ENCODE measurements at places on chromosomes 16 and 17.

GRCh38 chr17:67588326-67588725, 129.4 kb upstream of the NOL11 start:
- DNase-seq, result no peak

DNA sequence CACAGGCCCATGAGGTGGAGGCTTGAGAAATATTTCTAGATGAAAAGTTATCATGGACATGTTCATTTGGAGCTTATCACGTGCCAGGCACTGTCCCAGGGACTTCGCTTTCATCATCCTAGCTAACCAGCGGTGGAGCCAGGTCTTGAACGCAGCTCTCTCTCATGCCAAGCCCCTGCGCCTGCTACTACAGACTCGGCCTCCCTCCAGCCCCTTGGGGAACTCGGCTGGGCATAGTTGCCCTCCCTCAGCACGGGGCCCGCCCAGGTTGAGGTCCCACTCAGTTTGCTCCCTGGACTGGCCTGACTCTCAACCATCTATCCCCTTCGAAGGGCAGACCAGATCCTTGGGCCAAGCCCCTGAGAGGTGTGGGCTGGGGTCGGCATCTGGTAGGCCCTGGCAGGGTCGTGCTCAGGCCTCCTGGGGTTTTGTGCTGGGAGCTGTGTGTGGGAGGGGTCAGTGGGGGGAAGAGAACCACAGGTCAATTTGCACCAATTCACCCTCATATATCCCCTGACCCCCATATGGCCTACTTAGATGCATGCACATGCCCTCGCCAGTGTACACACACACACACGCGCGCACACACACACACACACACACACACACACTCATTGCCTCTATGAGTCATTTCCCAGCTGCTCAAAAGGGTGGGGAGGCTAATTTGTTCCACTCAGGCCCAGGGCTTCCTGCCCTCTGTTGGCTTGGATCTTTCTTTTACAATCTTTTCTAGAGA, 12.1 kb upstream of the SCN4A start:
- no peak for DNase-seq

GRCh38 chr17:1736348-1737281, 6.1 kb upstream of the SERPINF2 start:
- DNase-seq, result peak; percentile 60

DNA sequence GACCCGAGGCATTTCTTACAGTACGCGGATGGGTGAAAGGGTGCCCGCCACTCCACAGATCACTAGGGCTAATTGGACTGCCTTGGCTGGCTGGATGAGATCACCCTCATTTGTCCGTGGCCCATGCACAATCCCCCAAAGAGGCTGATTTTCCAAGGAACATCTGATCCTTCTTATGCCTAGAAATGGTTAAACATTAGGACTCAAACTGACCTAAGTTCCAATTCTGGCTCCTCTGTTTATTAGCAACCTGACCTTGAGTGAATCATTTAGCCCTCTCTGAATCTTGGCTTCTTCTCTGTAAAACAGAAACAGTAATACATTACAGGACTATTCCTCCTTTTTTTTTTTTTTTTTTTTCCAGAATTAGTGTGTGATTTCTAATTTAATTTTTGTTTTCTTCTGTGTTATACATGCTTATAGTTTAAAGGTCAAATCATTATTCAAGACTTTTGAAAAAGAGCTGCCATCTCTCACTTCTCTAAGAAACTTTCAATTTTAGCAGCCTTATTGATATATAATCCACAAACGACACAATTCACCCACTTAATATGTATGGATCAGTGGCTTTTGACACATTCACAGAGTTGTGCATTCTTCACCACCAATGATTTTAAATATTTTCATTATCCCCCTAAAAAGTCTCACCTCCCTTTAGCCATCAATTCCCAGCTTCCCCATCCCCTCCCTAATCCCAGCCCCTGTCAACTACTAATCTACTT, 45.4 kb upstream of the TMEM132E start:
- no peak for DNase-seq

GRCh38 chr16:80611171-80611929, 70.6 kb downstream of the DYNLRB2 start:
- DNase-seq, result no peak

DNA sequence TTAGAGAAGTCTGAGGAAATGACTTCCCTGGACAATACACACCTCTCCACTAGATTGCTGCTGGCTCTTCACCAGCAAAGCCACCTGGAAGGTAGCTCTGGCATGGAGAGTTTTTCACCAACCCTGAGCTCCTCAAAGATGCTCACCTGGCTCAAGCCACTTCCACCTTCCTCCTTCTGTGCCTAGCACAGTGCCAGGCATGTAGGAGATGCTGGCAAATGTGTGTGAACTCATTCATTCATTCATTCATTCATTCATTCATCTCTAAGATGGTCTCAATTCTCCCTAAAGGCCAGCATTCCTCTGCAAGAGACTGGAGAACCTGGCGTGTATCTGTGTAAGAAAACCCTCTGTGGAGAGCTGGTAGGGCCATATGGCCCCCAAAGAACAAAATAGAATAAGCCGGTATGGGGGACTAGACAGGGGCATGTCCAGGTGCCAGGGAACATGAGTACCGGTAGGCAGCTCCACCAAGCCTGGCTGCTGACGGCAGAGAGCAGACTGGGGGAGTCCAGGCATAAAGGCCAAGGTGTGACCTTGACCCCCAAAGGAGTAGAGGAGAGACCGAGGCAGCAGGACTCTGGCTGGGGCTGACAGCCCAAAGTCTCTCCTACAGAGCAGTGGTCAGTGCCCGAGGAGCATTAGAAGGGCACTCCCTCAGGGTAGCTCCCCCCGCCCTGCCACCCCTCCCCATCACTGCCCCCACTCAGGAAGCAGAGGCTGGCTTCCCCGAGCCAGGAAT, 132.2 kb upstream of the TNRC6C start:
- no peak for DNase-seq

Measured in omental fat pad (tissue), 4 donors.